Neural crest cell (in vitro differentiated cells): ENCODE measurements at places on chromosomes 1 and 21.

DNA sequence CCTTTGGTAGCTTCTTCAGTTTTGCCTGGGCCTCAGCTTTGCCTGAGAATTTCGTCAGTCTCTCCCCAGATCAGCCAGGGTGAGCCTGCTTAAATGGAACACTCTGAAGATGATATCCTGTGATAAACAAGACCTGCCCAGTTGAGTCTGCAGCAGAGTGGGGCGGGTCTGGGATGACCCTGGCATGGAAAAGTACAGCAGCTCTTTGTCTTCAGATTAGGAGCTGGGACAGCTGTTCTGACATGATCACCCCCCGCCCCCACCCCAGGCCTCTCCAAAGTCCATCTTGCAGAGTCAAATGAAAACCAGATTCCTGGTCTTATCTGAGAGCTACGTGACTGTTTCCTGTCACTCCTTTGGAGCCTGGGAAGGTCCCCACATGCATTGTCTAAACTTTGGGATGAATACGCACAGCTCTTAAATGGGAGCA, 2.2 kb upstream of the TMEM51 start:
- no peak for DNase-seq

GRCh38 chr21:28992526-28993292, at the start of gene LTN1:
Gene LTN1 (minus strand): TSS chr21:28992877. CDS start chr21:28992805, 72 bp downstream.
- peak; percentile 95 for DNase-seq

DNA sequence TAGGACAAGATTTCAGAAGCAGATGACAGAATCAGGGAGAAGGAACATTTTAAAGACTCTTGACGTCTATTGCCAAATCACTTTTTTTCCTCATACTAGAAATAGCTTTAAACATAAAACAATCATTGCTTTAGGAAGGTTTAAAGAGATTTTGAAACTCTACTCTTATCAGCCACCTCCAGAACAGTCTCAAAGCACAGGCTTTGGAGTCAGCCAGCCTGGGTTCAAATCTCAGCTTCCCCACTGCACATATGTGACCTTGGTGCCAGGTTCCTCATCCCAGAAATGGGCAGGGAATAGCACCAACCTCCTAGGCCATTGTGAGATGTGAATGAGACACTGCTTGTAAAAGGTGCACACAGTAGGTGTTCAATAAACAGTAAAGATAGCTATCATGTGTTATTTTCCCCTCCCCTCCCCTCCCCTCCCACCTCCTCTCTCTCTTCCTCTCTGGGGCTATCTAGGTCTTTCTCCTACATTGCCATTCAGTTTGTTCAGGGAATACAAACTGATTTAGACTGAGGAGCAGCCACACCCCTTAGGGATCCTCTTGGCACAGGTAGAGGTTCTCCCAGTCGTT, 20.6 kb downstream of the SPOCD1 start:
- no peak for DNase-seq

- DNase-seq = no peak
Observed at GRCh38 chr1:85502171-85502570, 37.2 kb upstream of the DDAH1 start.

DNA sequence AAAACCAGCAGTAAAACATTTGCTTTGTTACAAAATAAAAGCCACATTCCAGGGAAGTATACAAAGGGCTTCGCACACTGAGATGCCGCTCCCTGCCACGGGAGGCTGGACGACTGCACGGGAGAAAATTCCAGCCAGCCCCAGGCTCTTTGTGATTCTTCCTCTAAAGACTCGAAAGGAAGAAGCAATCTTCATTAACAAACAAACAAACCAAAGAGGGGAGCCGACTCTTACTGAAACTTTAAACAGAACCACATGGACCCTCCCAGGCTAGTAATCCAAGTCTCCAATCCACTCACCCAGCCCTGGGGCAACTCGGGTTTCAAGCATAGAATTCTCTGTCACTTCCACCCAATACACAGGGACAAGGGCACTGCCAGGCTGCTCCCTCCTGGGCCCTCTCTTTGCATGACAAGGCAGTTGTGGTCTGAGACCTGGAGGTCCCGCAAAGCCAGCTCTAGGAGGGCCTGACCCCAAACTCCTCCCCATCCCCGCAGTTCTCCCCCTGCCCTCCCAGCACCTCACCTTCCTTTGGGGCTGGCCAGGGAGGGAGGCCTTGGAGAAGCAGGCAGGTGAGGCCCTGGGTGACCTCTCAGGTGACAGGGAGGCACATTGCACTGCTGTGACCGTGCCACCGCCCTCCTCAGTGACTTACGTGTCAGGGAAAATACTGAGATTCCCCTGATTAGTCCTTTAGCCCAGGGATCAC, 26.6 kb upstream of the COL18A1 start:
- no peak for DNase-seq

- DNase-seq = peak; percentile 88
Observed at GRCh38 chr1:21659099-21659923, 9.8 kb downstream of the RAP1GAP start.

- no peak for DNase-seq
Observed at GRCh38 chr1:186828611-186829454, at the start of gene PLA2G4A. Gene PLA2G4A (plus strand): TSS chr1:186828949. CDS start chr1:186854355, 25,406 bp downstream.

- no peak for DNase-seq
Observed at GRCh38 chr1:200907611-200908097, 13.0 kb downstream of the INAVA start.

DNA sequence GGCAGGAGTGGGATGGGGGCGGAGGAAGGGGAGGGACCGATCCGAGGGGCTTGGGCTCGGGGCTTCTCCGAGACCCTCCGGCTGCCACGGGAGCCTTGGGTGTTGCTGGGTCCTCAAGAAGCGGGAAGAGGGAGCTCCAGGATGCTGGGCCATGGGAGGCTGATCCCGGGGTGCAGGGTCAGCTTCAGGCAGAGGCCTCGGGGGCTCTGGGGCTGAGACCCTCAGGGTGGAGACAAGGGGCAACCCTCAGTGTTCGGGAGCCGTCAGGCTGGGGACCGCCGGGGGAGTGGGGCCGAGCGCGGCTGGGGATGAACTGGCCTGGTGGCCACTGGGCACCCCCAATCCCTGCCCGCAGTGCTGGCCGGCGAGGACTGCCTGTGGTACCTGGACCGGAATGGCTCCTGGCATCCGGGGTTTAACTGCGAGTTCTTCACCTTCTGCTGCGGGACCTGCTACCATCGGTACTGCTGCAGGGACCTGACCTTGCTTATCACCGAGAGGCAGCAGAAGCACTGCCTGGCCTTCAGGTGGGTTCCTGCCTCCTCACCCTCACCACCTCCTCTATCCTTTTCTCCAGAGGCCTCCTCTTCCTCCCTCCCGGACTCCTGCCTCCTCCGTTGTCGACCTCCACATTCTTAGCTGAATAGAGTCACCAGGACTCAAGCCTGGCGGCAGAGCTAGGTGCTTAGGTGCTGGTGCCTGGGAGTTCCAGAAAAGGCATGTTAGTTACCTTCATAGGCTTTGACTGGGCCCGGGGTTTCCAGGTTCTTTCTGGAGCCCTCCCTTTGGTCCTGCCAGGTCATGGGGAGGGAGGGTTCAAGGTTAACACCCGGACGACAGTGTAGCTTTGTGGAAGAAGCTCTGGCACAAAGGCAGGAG, 631 bp downstream of the SHISA4 start:
- no peak for DNase-seq

DNA sequence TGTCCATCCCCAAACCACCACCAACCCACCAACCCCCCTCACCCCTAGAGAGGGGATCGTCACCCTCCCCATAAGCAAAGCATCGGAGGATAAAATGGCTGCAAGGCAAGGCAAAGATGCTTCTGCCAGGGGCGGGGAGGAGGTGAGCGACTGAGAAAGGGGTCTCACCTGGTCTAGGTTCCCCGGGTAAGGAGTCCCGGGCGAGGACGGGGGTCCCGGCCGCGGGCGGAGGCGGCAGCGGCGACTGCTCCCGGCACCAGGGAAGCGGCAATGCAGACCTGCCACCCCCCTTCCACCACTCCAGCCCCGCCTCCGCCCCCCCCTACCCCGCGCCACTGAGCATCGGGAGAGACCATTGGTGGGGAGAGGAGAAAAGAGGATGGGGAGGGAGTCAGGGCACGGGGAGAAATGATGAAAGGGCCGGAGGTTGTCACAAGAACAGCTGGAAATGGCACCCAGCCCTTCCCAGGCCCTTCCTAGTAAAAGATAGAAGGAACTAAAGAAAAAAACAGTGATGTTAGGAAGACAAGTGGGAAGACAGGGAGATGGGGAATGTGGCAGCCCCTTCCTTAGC, at the start of gene SV2A:
TSS of gene SV2A (minus strand) at position 274 of the 574 bp plus-strand sequence. CDS start 4,004 bp downstream, outside the sequence.
- DNase-seq = peak; percentile 33

- no peak for DNase-seq
Observed at GRCh38 chr21:41620982-41621381, 113.0 kb upstream of the TMPRSS2 start.

DNA sequence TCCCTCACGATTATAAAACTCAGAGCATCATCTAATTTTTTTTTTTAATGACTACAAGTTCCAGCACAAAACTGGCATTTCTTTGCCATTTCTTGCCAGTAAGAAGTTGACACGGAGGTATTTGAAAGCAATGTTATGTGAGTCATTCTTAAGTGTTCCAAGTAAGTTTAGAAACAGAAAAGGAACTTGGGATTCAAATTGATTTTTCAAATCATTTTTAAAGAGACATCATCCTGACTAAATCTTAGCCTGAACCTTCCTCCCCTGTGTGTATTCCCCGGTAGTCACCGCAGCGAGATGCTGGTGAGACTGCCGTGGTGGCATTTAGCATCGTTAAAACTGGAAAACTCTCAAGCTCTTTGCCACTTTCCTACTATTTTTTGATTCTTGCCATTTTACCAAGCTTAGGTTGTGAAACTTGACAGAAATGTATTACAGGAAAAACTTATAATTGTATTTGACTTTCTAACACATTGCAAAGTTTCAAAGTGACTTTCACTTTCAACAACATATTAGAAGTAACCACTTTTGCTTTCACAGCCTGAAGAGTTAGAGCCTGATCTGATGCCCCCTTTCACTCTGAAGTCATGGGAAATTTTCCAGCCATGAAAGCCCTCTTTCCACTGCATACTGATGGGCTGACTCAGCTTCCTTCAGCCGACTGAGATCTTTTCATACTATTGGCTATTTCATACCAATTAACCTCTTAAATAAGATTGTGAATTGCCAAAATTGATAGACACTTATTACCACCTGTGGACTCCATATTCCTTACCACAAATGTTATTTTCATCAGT, 61.4 kb downstream of the OLFML2B start:
- no peak for DNase-seq

DNA sequence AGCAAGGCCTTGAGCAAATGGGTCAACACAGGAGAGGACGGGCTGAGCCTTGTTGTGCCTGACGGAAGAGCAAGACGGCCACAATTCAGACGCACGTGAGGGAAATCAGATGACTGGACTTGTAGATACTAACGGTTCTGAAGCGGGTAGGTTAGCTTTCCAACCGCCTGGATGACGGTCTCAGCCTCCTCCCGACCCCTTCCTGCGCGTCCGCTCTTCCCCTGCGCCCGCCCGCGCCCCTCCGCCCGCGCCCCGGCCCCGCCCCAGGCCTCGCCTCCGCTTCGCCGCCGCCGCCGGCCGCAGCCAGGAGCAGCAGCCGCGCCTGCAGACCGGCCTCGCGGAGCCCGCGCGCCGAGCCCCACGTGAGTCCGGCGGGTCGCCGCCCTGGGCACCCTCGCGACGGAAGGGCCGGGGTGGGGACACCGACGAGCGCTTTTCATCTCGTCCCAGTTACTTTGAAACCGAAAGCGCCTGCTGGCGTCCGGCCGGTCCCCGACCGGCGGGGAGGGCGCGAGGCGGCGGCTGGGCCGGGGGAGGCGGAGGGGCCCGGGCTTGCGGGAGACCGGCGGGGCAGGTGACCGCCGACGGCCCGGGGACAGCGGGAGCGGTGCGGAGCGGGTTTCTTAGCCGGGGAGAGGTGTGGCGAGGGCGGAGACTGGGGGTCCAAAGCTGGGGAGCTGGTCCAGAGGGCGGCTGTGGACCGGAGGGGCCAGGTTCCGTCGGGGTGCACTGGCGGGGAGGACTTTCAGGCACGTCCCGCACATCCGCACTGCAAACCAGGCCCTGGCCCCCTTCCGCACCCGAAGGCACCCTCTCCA, at the start of gene TRAF5:
TSS of gene TRAF5 (plus strand) at position 306 of the 818 bp plus-strand sequence. CDS start 26,407 bp downstream, outside the sequence.
- peak; percentile 57 for DNase-seq

- DNase-seq = peak; percentile 22
Observed at GRCh38 chr1:167455786-167456446, 62.4 kb downstream of the CD247 start.

DNA sequence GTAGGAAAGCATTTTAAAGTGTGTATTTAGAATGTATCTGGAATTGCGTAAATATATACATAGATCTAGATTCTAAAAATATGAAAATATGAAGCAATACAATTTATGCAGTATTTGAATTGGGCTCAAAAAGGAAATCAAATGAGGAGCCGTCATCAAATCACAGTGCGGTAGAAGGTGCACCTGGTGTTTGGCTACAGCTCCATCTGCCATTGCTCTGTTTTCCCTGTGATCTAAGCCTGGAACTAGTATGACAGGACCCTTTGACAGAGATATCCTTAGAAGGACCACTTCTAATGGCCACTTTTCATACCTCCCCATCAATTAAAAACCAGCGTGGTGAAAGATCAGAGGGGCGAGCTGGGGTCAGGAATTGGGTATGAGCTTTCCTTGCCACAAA, 202.6 kb downstream of the NFIA start:
- DNase-seq = no peak

DNA sequence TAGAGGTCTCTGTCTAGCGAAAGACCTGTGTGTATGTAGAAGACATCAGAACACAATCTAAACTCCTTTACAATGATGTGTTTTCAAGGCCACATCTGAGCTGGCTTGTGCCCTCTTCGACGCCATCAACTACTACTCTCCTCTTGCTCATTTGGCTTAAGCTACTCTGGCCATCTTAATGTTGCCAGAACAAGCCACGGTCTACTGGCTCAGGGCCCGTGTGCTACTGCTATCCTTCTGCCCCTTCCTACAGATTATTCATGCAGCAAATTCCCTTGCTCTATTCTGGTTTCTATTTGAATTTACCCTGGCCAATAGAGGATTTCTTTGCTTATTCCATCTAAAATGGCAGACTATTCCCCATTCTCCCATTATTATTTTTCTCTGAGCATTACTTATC, 121.7 kb downstream of the ZZZ3 start:
- no peak for DNase-seq

DNA sequence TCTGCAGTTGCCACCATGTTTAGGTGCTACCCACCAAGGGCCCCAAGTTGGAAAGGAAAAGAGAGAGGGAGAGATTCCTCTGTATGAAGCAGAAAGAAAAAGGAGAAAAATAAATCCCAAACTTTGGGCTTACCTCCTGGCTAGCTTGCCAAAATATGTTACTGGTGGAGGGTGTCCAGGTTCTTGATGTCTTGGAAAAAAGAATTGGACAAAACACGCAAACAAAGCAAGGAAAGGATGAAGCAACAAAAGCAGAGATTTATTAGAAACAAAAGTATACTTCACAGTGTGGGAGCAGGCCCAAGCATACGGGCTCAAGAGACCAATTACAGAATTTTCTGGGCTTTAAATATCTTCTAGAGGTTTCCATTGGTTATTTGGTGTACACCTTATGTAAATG, 204.5 kb upstream of the LRRC7 start:
- no peak for DNase-seq

- DNase-seq = no peak
Observed at GRCh38 chr1:59183749-59184317, 113.1 kb upstream of the FGGY start.

- DNase-seq = no peak
Observed at GRCh38 chr21:41926117-41926806, 27.6 kb downstream of the C2CD2 start.

GRCh38 chr1:110610696-110611286, 4.6 kb upstream of the KCNA2 start:
- DNase-seq = no peak

- no peak for DNase-seq
Observed at GRCh38 chr1:74618974-74619373, 54.6 kb downstream of the ERICH3 start.

- no peak for DNase-seq
Observed at GRCh38 chr1:173208868-173209267, 1.7 kb upstream of the TNFSF4 start.
